H1 (cell line): ENCODE measurements at places on chromosomes 1 and 21. TPM values are rescaled to one million over a fixed set of nuclear protein-coding genes. Genes with fewer than 3 reads are reported as not detected.

GRCh38 chr1:14577261-14577660, 21.2 kb upstream of the KAZN start:
- no peak for DNase-seq

DNA sequence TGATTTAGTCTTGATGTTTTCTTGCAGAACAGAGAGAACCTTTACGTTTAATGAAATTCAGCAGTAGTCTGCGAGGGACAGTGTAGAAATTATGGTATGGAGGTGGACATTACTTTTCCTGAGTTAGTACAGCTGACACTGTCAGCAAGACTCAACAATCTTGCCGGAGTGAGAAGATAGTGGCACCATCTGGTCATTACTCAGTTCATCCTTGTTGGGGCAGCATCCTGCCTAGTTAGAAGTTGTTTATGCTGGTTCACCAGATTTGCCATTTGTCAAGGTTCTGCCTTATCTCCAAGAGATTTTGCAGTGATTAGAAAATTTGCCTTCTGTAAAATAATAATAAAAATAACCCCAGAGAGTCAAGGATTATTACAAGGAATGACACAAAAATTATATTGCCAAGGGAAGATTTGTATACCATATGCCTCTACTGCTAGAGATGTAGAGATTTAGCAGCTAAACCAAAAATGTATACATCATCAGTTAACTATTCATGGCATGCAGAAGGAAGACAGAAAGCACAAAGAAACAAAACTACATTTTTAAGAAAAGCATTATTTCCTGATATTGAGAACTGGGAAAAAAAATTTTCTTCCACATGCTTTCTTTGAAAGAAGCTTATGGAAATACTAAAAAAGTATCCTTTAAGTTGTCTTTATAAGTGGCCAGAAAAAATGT, 1967.4 kb downstream of the NCAM2 start:
- no peak for DNase-seq

The CREB3L4 gene
- 34.4 and 37.2 TPM in 2 replicates for total RNA-seq

The SEMA4A gene
- 5.9 and 7.3 TPM in 2 replicates for total RNA-seq

DNA sequence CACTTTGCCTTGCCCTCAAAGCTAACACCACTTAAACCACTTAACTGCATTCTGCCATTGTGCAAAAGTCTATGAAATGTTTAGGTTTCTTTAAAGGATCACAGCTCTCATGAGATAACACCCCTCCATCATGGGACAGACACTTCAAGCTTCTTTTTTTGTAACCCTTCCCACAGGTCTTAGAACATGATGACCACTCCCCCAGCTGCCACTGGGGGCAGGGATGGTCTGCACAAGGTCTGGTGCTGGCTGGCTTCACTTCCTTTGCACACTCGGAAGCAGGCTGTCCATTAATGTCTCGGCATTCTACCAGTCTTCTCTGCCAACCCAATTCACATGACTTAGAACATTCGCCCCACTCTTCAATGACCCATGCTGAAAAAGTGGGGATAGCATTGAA, 7.7 kb downstream of the ADAMTS1 start:
- no peak for DNase-seq

DNA sequence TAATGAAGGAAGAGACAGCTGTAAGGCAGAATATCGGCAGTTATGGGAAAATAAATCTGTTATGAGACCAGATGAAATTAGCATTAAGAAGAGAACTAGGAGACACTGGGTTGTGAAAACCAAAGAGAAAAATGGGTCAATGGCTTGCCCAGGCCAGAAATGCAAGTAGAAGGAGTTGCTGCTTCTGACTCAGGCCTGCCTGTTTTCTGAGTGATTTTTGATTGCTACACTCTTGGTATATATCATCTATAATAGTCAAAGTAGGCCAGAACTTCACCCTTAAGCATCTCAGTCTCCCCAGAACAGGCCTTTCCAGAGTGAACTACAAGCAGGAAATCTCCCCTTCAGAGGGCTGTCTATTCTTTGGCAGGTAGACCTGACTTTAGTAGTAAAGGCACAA, 107.0 kb downstream of the NRIP1 start:
- DNase-seq, result no peak

DNA sequence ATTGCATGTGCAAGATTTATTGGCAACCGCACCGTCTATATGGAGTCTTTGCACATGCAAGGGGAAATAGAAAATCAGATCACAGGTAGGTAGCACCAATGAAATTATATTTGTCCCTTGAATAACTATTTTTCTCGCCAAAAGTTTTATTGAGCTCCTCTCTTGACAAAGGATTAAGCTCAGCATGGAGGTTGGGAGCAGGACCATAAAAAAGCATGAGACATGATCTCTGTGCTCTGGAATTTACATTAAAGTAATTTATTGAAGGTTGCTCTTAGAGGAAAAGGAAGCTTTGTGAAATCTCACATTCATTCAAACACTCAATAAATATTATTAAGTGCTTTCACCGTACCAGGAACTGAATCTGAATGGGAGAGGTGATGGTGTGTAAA, 66.0 kb upstream of the UBE2U start:
- no peak for DNase-seq

DNA sequence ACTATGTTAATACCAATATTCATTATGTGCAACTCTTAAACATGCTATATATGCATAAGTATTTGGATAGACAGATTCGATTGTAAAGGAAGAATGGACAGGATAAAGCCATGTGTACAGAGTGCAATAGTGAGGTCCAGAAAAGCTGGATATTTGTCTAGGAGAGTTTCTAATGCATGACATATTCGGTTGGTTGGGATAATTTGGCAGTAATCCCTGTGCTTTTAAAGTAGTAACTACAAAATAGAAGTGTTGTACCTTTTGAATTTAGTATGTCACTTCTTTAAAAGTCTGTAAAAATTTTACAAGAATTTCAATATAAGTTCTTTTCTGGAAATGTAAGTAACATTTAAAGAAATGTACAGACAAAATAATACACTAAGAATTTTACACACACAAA, 774.5 kb downstream of the USP25 start:
- no peak for DNase-seq

DNA sequence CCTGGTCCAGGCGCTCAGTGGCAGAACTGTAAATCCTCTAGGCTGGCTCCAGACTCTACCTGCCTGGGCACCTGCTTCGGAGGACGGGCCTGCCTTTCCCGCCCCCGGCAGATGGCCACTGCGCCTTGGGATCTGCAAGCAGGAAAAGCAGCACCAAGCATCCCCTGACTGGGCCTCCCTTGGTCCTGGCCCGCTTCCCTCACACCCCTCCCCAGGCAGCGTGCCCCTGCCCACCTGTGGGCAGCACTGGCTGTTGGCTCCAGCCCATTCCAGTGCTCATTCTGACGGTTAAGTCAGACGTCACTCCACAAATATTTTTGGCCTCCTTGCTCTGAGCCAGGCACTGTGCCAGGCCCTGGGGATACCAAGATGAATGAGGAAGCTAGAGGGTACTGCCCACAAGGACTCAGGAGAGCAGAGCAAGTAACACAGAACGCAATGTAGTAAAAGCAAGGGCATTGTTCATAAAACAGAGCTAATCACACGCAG, 22.0 kb upstream of the BLACAT1 start:
- no peak for DNase-seq

DNA sequence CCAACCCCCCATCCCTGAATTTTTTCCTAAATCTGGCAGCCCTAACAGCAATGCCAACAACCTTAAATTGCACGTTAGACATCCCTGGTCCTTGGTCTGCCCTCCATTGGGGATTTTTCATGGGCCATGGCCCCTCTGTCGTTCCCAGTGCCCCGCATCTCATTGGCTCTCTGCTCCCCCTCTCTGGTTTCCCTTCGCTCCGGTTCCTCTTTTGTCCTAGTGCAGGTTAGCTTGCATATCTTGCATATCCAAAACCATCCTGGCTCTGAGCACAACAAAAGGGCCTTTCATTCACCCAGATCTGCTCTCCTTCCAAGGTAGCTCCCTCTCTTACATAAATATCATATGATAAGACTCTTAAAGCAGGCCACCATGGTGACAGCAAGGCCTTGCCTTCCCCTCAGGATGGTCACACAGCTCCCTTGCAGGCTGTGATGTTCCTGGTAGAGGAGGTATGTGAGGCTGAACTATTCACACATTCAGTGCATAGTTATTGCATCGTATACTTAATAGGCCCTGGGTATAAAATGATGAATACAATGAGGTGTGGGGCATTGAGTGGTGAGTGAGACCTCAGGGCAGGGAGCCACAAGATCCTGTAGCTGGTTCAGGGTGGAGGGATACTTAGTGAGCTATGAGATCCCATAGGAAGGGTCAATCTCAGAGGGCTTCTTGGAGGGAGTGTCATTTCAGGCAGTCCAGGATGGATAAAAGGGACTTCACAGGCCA, 45.2 kb downstream of the TENT5C start:
- DNase-seq, result no peak

GRCh38 chr21:39073717-39074116, 109.5 kb downstream of the PSMG1 start:
- DNase-seq, result no peak

The HCRTR1 gene
- total RNA-seq, result 0.35 and 0.44 TPM in 2 replicates

The GUCA2A gene
- not detected in 2 replicates for total RNA-seq

DNA sequence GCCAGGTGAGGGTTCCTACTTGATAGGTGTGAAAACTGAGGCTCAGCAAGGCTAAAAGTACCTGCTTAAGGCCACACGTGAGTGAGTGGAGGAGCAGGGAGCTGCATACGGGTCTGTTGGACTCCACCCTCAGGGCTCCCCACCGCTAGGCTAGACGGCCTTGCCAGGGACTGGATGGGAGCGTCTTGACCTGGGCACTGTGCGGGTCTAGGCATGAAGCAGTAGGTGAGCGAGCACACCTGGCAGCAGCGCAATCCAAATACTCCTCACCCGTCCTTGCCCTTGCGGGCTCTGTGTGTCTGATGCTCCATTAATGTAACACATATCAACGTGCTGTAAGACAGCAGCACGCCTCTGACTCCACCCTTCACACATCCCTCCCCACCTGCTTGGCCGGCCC, 94.0 kb downstream of the LACTBL1 start:
- DNase-seq, result no peak

GRCh38 chr1:159247266-159247665, 42.6 kb downstream of the ACKR1 start:
- DNase-seq, result no peak

The ADAMTSL4 gene
- 5.3 and 5.4 TPM in 2 replicates for total RNA-seq

GRCh38 chr1:245345191-245345884, 190.6 kb downstream of the KIF26B start:
- DNase-seq, result no peak

The ETV3L gene
- total RNA-seq, result 0.17 and 0.25 TPM in 2 replicates

The DMRTA2 gene
- not detected in 2 replicates for total RNA-seq

DNA sequence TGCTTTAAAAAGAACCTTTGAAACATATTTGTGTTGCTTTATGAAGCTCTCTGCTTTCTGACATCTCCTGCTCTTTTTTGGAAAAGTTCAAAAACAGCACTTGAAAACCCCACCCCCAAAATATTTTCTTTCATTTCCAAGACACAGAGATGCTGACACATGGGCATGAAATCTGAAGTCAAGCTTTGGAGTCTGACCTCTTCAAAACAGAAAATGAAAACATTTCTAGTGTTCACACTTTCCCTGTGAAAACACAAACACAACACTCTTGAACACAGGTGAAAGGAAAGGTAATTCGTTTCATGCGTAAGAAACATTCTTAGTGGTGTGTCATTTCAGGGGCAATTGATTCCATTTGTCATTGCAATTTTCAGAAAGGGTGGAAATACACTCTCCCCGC, 10.8 kb downstream of the NGF start:
- DNase-seq, result no peak

GRCh38 chr1:221696027-221696426, 45.9 kb downstream of the DUSP10 start:
- DNase-seq, result no peak

- no peak for DNase-seq
Observed at GRCh38 chr21:15219894-15220293, 155.1 kb upstream of the NRIP1 start.

GRCh38 chr1:172746091-172746949, 87.4 kb downstream of the FASLG start:
- no peak for DNase-seq

GRCh38 chr1:27599605-27600497, 4.1 kb downstream of the AHDC1 start:
- no peak for DNase-seq

DNA sequence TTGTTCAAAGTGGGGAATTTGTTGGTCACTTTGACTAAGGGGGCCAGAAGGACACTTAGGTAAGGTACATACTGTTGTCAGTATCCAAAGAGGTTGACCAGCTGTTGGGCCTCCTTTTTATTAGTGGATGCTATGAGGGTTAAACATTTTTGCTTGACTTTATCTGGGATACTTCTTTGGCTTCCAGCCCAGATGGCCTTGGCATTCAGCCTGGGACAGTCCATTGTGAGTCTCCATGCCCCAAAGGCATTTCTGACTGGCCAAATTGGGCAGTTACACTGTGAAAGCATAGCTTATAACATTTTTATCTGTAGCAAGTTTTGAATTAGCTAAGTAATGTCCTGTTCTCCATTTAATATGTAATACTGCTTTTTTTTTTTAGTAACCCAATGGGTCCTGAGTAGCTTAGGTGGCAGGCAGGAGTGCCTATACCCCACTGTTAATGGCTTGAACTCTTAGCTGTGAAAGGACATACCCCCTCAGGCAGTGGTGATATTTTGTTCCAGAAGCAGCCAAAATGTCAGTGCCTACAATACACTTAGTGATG, 35.4 kb upstream of the CD1D start:
- DNase-seq, result no peak

GRCh38 chr21:44489962-44490361, 34.7 kb downstream of the LRRC3 start:
- no peak for DNase-seq

GRCh38 chr1:44714944-44715571, 15.9 kb downstream of the RNU5D-1 start:
- no peak for DNase-seq

The LCA5L gene
- 0.57 and 0.84 TPM in 2 replicates for total RNA-seq

The NUP210L gene
- not detected in 2 replicates for total RNA-seq

DNA sequence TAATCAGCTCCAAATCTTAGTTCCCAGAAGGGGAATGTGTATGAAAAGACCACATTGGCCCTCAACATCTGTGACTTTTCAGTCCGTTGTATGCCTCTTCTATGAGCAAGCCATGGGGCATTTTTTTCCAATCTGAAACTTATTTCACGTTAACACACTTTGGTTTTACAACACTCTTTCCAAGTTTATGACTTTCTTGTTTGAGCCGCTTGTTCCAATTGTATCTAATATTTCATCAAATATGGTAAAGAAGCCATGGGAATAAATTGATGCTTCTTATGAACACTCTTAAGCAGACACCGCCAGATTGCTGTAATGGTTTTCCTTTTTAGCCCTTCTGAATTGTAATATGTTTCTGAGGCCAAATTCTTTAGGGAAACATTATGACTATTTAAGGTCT, 359.9 kb downstream of the HLX start:
- DNase-seq, result no peak

The PRAMEF7 gene
- total RNA-seq, result not detected in 2 replicates

DNA sequence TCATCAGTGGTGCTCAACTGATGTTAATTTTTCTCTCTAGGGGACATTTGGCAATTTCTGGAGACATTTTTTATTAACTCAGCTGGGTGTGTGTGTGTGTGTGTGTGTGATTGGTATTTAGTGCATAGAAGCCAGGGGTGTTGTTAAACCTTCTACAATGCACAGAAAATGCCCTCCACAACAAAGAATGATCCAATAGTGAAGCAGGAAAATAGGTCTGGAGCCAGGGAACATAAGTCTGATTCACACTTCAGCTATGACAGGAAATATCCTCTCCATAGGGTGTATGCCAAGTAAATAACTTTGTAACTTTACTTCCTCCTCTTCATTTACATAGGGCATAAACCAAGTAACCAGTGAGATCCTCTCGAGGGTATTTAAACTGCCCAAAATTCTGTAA, 25.1 kb upstream of the TMEM61 start:
- DNase-seq, result no peak

- no peak for DNase-seq
Observed at GRCh38 chr1:240149484-240150094, 57.9 kb downstream of the FMN2 start.

The FAM72D gene
- total RNA-seq, result 9.1 and 12.7 TPM in 2 replicates
